GM23338 (cell line): ENCODE measurements at places on chromosomes 7 and 10. TPM values are rescaled to one million over a fixed set of nuclear protein-coding genes. Genes with fewer than 3 reads are reported as not detected.
A peak's percentile ranks its signal among the peaks of the same experiment; 100 is the strongest.

TMEM229A gene
- 0.16 and 0.80 TPM in 2 replicates for total RNA-seq

CYP3A5 gene
- total RNA-seq: not detected in 2 replicates

SRGN gene
- not detected in 2 replicates for total RNA-seq

GNGT1 gene
- total RNA-seq: not detected in 2 replicates

UBE2D1 gene
- 39.5 and 43.3 TPM in 2 replicates for total RNA-seq

PLPP4 gene
- 0.31 TPM in 1 of 2 replicates, not detected in the other for total RNA-seq

KLF6 gene
- total RNA-seq: 18.0 and 19.6 TPM in 2 replicates

CALHM2 gene
- 2.1 and 2.7 TPM in 2 replicates for total RNA-seq

DNA sequence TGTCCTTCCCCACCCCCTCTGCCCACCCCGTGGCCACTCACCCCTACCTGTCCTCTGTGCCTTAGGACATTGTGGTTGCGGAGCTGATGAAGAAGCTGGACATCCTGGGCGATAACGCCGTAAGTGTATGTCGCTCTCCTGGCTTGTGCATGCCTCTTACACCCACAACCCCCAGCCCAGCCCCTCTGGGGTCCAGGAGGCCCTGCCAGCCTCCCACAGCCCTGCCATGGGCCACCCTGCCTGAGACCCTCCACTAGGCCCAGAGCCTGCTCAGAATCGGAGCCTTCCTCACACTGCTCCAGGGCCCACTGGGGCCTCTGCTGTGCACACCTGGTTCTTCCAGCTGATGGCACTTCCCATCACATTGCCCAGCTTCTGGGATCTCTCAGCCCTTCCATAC, 36.8 kb upstream of the DPYSL4 start:
- no peak for DNase-seq

GRCh38 chr7:51165337-51165736, 151.3 kb downstream of the COBL start:
- no peak for DNase-seq

DNA sequence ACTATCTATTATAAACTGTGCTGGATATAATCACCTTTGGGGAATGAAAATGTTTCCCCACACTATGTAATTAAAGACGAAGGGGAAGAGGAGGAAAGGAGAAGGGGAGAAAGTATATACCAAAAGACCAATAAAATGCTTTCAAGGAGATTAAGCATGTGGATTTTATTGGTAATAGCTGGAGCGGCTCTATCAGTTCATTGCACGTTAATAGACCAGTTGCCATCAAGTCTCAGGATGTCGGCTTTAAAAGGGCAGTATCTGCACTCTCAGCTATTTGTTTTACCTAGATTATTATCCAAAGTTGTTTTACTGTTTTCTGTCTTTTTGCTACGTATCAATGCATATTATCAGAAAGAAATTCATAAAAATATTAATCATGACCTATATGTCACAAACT, 9.0 kb downstream of the ETV1 start:
- DNase-seq: no peak

DNA sequence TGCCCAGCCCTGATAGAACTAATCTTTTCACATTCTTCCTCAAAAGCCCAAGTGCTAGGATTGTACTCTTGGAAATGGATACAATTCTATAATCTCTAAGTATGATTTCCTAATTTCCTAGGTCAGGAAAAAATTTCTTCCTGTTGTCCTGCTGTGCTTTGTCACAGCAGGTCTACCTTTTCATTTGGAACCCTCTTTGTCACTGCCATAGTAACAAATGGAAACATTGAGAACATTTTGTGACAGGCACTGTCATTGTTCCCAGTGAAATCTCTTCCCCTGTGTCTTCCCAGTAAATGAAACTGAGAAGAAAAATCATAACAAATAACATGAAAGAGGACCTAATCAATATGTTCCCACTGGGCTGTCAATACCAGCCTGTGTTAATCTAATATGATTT, 150.9 kb upstream of the KAT6B start:
- DNase-seq: no peak

DNA sequence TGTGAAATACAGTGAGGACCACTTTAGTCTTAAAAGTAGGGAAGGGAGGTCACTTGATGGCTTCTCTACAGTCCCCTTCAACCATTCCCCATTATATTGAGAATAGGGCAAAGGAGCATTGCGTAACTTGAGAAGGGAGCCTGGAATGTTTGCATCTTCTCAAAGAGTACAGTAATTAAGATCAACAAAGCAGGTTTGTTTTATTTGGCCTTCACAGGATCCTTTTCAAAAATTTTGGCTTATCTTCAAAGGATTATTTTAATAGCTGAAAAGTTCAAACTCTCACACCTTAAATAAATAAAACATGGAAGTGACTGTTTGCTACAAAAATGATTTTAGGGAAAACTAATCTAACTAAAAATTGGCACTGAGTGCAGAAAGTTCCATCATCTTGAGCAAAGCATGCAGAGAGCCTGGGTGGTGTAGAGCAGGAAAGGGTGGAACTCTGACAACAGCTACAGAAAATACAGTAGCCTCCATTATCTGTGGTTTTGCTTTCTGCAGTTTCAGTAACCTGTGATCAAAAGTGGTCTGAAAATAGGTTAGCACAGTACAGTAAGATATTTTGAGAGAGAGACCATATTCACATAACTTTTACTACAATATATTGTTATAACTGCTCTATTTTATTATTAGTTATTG, 214.0 kb downstream of the MDFIC start:
- DNase-seq: peak; percentile 46

- DNase-seq: peak; percentile 72
Observed at GRCh38 chr7:12031638-12032037, 179.5 kb upstream of the TMEM106B start.

GRCh38 chr10:23373156-23373555, 28.6 kb upstream of the C10orf67 start:
- no peak for DNase-seq

- no peak for DNase-seq
Observed at GRCh38 chr10:95260397-95260881, 30.4 kb downstream of the PDLIM1 start.

DNA sequence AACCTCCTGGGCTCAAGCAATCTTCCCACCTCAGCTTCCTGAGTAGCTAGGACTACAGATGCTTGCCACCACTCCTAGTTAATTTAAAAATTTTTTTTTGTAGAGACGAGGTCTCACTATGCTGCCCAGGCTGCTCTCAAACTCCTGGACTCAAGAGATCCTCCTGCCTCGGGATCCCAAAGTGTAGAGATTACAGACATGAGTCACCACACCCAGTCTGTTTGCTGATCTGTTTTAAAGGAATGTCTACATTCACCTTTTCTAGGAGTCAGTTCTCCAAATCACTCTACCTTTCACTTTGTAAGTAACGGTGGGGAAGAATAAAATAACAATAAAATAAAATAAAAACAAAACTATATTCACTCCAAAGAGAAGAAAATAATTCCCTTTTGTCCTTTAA, 86.6 kb upstream of the AGBL3 start:
- no peak for DNase-seq

DNA sequence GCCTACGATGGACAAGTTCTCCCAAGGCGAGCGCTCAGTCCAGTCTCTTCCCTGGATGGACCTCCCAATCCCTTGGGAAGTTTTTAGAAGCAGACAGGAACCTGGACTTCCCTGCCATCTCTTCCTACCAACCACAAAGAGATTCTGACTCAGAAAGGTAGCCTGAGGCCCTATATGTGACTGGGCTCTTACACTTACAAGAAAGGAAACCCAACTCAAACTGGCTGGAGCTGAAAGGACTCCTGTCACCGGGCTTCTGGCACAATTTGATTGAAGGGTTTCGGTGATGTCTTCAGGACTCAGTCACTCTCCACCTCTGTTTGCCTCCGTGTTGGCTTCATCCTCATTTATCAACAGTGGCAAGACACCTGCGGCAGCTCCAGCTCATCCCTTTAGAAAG, 3.7 kb upstream of the COL13A1 start:
- DNase-seq: no peak

DNA sequence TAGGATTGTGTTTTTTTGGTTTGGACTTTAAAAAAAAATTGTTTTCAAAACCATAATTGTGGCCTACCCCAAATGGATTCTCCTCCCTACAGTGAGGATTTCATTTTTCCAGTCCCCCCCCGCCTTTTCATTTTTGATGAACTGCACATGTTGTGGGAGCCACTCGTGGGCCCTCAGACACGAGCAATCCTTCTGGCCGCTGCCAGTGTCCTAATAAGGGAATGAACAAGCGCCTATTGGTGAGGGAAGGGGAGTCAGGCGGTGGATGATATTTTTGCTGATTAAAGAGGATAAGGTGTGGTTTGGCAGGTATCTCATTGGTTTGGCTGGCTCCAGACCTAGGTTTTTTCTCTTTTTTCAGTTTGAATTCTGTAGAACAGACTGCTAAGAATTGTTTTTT, 78.7 kb upstream of the AGBL3 start:
- DNase-seq: no peak

GRCh38 chr10:109862041-109862440, 61.3 kb downstream of the XPNPEP1 start:
- peak; percentile 28 for DNase-seq

- DNase-seq: no peak
Observed at GRCh38 chr10:132868995-132869394, 73.4 kb downstream of the CFAP46 start.

GRCh38 chr7:102089175-102090098, 197.2 kb upstream of the SH2B2 start:
- no peak for DNase-seq

GRCh38 chr10:13831711-13832141, 245.0 kb downstream of the PRPF18 start:
- no peak for DNase-seq

GRCh38 chr10:15710455-15710854, 9.3 kb downstream of the ITGA8 start:
- no peak for DNase-seq

GRCh38 chr7:139658908-139659675, 118.7 kb downstream of the HIPK2 start:
- DNase-seq: peak; percentile 34

- no peak for DNase-seq
Observed at GRCh38 chr10:103535595-103535994, 42.1 kb downstream of the NEURL1 start.
